ENCODE measurements at places on chromosomes 5 and 9.

GRCh38 chr5:178640331-178641045, 13.6 kb upstream of the CLK4 start:
- peak; percentile 23 for DNase-seq

DNA sequence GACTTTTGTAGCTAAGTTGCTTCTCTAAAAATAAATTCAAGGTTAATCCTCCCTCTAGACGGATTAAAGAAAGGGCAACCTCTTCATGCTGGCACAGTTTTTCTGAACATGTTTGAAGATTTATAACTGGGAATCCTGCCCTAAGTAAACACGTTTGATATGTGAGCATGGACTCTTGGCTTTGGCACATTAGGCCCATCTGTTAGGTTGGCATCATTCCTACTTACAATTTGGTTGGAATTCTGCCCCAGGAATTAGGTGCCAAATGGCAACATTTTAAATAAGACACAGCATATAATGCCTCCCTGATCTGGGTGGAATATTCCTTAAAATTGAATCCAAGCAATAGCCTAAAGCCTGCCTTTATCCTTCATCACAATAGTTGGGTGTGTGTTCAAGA, 372.3 kb upstream of the CDH18 start:
- no peak for DNase-seq

- no peak for DNase-seq
Measured at GRCh38 chr5:65768723-65769346, 46.8 kb downstream of the NLN start.

DNA sequence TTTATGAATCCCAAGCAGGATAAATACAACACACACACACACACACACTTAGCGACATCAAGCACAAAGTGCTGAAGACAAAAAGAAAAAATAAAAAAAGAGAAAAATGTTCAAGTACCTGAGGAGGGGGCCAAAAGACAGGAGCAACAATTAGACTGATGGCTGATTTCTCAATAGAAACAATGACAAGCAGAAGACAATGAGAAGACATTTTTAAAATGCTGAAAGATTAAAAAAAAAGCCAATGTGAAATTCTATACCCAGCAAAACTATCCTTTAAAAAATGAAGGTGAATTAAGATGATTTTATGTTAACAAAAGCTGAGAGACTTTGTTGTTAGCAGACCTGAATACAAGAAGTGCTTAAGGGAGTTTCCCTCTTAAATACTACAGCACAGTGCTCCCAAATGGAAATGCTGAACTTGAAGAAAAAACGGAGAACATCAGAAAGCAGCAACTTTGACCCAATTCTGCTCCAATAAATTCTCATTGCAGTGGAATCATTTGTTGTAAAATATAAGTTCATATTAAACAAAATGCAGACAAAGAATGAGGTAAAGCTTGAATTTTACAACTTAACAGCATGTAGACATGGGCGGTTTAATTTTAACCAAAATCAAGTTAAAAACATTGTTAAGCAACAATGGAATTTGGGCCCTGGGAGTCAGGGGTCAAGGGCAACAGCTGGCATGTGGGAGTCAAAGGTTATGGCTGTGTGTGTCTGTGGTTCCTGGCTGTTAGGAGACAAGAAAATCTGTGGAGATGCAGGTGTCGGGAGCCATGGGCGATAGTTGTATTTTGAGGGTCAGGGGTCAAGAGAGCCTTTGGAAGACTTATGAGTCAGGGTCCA, 776 bp upstream of the RANBP17 start:
- DNase-seq, result no peak

DNA sequence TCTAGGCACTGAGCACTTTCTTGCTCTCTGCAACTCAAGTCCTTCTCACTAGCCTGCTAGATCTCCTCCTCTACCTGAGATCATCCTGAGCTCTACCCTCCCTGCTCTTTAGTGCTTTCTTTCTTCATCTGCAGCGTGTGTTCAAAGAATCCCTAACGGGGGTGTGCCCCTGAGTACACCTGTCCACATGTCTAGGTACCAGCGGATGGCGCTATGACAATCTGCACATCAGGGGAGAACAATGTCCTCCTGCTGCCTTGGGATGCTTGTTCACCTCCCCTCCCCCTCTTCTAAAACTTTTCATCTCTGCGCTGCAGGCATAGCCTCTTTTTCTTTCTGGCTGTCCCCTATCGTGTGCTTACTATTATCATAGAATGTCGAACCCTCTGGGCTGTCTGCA, 42.7 kb downstream of the PTPN3 start:
- DNase-seq, result no peak

DNA sequence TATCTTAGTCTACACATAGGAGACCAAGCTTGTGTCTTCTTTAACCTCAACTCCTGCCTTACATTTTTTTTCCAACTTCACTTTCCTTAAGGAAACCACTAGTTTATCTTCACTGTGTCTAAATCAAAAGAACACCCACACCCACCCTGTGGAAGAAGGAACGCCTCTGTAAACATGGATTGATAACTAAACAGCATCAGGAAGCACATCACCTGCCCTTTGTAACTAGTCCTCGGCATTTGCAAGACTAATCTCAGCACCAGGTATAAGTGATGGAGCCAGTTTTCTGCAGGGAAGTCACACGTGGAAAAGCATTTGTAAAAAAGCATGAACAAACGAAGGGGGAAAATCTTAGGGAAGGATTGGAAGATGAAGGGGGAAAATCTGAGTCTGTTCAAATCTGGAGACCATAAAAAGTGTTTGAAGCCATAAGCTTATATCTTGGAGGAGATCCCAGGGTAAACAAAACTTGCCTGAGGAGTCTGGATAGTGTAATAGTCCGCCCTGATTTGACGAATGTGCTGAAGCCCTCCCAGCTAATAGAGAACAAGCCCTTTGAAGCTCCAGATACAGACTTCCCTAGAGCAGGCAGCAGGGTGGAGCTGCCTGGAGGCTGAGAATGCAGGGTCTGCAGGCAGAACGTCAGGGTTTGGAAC, 117.3 kb upstream of the LHFPL2 start:
- no peak for DNase-seq

- DNase-seq, result no peak
Measured at GRCh38 chr9:114656301-114656700, 1.3 kb downstream of the TEX53 start.

GRCh38 chr9:35907711-35908503, 1.4 kb upstream of the SPAAR start:
- peak; percentile 87 for DNase-seq

DNA sequence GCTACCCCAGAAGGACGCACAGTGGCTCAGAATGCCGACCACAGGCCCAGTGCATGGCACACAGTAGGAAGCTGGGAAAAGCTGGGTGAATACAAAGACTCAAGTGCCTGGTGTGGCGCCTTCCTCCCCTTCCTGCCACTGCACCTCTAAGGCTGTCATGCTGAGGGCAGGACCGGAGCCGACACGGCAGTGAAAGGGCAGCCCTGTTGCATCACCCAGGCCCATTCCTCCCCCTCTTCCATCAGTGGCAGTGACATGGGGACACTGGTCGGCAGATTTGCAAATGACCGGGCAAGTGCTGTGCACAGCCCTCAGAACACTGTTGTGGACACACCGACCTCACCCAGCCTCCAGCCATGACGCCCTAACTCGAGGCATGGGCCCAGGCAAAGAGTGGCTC, 84.0 kb downstream of the STK10 start:
- no peak for DNase-seq

DNA sequence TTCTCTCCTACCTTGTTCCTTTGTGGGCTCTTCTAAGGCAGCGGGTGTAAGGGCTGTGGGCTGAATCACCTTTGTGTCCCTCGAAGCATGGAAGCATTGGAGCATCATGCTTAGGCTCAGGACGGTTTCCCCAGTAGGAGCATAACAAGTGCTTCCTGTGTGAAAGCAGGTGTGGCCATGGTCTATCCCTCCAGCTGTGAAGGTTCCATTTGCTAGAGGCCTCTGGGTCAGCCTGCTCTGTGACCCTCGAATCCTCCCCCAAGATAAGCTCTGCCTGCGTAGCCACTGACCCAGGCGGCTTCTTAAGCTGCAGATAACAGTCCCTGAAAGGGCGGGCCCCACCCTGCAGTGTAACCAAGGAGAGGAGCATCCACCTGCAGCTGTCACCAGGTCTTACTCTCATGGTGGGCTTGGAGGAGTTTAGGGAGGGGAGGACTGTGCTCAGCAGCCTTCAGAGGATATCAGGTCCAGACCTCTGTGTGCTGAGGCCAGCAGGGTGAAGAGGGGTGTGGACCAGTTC, 8.4 kb upstream of the NDST1 start:
- no peak for DNase-seq

- no peak for DNase-seq
Measured at GRCh38 chr9:77175151-77175550, 2.2 kb upstream of the VPS13A start.

- no peak for DNase-seq
Measured at GRCh38 chr9:116939614-116940013, 252.5 kb downstream of the TRIM32 start.

GRCh38 chr5:112308608-112309007, 110.5 kb downstream of the EPB41L4A start:
- DNase-seq, result no peak

DNA sequence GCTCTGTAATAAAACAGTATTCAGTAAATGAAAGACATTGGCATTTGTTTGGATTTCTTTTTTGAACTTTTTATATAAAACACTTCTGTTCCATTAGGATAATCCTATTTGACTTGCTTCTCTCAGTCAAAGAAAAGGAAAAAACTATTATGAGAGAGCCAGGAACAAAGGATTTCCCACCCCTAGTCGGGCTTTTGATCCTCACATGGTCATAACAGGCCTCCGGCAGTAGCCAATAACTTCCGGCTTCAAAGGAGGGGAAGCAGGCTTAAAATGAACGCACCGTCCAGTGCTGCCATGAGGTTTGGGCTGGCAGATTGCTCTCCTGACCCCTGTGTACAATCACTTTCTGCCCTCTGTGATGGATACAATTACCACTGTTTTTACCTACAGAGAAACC, 209.3 kb downstream of the ZNF608 start:
- DNase-seq, result no peak

DNA sequence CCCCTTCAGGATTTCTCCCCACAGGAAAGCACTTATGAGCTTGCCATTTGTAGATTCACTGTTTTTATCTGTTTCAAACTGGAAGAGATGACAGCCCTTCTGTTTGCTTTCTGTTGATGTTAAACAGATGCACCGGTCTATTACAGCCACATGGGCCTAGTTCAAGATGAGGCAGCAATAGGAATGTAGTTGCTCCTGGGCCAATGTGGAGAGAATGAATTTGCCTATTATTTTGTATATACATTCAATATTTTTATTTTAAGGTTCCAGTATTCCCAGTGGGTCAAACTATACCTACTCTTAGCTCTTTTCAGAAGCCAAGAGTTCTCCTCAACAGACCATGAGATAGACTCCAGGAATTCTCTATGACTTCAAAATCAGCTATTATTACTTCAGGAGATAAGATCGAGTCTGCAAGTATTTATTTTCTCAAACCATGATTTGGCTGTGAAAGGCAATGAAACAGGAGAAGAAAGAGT, 461.6 kb downstream of the RASEF start:
- DNase-seq, result peak; percentile 49

DNA sequence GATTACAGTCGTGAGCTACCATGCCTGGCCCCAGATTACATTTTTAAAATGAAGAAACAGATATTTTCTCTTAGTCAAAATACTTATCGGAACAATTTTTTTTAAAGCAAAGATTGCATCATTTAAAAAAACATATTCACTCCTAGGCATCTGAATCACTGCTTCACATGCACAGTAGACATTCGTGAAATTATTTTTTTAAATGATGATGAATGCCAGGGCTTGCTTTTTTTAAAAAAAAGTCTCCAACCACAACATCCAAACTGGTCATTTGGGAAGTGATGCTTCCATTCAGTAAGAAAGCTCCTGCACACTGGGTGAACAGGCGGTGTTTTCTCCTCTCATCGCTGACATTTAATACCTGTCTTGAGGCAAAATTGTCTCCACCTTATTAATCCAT, 223.0 kb upstream of the DMRT1 start:
- DNase-seq, result peak; percentile 60

DNA sequence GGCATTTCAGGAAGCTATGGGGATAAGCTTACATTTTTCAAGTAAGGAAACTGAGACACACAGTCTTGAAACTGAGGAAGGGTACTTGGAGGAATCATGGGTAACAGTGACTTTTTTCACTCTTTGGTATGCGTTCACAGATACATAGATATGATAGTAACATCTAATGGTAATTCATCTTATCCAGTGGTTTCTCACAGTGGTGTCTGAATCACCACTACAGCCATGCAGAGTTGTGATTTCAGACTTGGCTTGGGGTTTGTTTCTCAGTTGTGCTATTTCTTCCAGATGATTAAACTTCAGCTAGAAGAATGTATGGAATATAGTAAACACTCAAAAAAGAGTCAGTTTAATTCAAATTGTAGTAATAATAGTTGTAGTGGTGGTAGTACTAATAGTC, 239.1 kb upstream of the NUDT12 start:
- no peak for DNase-seq

GRCh38 chr9:129570450-129571297, 50.2 kb downstream of the C9orf50 start:
- DNase-seq, result peak; percentile 97

- peak; percentile 8 for DNase-seq
Measured at GRCh38 chr5:155631116-155631515, 617.6 kb downstream of the KIF4B start.

DNA sequence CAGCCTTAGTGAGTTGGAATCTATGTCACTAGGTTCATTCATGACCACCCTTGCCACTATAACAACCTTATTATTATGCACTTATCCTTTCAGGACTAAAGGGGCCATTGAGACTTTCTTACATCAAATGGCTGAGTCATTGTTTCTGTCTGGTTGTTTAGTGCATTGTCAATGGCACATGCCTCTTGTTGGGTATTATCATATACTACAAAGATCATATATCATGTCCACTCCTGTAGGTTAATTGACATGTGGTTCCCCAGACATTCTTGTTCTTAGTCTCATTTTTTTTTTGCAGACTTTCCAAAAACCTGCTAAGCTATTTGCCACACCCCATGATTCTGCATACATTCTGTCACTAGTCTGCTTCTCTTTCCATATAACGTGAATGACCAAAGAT, 66.7 kb upstream of the PRDM9 start:
- no peak for DNase-seq

- peak; percentile 52 for DNase-seq
Measured at GRCh38 chr5:31107091-31107518, 86.4 kb upstream of the CDH6 start.

DNA sequence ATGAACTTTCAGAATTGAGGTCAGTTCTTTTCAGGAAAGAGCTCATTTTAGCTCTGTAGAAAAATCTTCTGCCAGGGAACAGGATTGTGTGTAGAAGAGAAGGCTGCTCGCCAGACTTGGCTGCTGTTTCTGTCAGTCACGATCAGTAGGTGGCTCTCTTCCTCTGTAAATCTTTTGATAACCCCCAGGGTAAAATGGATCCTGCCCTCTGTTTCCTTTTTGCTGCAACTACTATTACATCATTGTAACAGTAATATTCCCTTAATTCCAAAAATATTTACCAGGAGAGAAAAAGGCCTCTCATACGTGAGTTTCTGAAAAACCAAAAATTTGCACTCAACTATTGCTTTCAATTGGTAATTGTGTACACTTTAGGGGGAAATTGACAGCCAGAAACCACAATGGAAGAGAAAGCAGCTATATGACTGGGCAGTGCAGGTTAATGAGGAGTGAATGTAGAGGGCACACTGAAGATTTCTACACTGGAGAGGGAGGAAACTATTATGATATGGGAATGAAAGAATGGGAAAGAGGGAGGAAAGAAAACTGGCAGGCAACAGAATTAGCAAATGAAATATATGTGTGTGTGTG, 12.3 kb downstream of the IFNA21 start:
- peak; percentile 10 for DNase-seq

- DNase-seq, result no peak
Measured at GRCh38 chr9:135221951-135222631, 134.6 kb downstream of the OLFM1 start.

- DNase-seq, result peak; percentile 55
Measured at GRCh38 chr5:101425339-101425859, 522.3 kb upstream of the ST8SIA4 start.

- no peak for DNase-seq
Measured at GRCh38 chr5:124701016-124701415, 45.4 kb downstream of the ZNF608 start.

Measured in GM23248 (cell line).